ENCODE measurements at places on chromosomes 6 and 20. TPM values are rescaled to one million over a fixed set of nuclear protein-coding genes. Genes with fewer than 3 reads are reported as not detected.

DNA sequence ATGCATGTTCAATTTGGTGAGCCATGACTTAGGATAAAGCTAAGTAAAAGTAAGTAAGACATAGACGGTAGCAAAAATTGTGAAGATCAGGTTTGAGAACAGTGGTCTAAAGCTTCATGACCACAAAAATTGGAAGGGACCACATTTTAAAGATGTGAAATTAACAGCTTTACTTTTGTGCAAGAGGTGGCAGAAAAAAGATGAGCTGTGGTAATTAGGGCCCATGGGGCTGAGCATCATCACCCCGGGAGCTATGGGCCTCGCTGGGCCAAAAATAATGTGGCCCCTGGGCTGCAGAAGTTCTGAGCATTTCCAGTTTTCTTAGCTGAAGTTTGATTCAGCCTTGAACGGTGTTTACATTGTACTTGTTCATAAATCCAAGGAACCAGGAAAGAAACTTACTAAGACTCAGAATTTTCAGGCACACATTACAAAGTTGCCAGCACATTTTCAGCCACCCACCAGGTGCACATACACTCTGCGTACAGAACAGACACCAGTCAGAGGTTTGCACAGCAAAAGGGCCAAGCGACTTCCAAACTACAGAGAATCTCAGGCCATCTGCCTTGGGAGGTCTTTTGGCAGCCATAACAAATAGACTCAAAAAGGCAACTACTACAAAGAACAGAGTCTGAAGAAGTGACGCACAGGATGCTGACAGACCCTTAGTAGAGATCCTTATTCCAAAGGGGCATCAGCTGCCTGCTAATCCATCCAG is 57.7 kb downstream of the CSE1L start:
- no peak for DNase-seq

GRCh38 chr6:26336355-26337198 is 28.4 kb upstream of the BTN3A2 start:
- no peak for DNase-seq

DNA sequence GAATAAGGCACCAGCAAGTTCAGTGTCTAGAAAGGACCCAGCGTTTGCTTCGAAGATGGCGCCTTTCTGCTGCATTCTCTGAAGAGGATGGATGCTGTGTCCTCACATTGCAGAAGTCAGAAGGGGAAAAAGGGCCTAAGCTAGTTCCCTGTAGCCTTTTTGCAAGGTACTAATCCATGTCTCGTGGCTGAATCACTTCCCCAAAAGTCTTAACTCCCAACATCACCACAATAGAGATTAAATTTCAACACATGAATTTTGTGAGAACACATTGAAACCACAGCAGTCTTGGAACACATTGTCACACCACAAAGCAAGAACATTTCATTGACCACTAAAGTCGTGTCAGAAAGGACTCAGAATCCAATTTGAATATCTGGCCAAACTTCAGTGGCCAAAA is 42.1 kb downstream of the KLHL31 start:
- DNase-seq: no peak

- DNase-seq: peak; percentile 86
Observed at GRCh38 chr20:38152175-38152620, 12.9 kb downstream of the TGM2 start.

DNA sequence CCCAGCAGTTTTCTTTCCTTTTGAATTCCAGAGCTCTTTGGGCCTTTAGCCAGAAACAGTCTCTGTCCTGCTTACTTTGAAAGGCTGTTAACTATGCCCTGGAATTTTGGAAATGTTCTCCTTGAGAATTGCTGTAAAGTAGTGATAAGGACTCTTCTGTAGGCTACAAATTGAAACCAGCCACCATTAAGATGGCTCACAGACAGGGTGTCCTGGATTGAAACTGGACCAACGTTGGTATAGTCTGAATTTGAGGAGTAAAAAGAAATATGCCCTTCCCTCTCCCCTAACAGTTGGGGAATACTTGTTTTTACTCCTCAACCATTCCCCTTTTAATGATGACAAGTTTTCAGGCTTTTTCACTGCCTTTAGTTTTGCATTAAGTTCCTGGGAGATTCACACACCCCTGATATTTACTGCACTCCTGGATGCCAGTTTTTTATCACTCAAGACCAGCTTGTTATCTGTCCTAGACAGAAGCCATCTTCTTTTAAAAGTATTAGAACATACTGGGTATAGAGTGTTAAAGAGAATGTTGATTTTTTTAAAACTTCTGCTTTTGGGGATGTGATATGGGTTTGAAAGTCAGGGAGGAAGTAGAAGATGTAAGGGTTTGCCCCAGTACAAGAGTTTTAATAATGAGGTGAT is 21.9 kb downstream of the TOP1 start:
- DNase-seq: peak; percentile 34

DNA sequence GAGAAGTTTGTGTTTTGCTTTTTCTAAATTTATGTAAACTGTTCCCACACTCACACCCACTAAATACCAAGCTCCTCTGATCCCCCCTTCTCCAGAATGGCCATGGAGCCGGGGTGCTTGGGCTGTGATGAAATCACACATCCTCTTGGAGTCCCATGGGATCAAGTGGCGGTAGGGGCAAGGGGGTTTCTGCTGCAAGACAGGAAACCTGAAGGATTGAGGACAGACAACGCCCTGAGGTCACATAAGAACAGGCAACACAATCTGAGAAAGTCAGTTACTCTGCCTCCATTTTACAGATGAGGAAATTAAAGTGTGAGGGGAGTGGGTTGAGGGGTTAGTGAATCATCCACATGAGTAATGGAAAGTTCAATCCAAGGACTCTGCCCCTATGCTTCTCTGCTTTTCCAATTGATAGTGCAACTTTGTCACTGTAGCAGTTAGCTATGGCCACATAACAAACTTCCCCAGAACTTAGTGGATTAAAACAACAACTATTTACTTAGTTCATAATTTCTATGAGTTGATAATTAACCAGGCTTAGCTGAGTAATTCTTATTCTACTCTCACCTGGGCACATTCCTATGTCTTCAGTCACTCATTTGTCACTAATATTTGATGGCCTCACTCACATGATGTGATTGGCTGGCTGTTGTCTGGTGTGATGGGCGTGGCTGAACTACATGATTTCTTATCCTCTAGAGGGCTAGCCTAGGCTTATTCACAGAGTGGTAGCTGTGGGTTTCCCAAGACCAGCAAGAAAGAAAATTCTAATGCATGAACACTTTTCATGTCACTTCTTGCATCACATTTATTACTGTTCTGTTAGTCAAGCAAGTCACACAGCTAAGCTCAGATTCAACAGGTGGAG is 311.1 kb upstream of the RNF24 start:
- no peak for DNase-seq

DNA sequence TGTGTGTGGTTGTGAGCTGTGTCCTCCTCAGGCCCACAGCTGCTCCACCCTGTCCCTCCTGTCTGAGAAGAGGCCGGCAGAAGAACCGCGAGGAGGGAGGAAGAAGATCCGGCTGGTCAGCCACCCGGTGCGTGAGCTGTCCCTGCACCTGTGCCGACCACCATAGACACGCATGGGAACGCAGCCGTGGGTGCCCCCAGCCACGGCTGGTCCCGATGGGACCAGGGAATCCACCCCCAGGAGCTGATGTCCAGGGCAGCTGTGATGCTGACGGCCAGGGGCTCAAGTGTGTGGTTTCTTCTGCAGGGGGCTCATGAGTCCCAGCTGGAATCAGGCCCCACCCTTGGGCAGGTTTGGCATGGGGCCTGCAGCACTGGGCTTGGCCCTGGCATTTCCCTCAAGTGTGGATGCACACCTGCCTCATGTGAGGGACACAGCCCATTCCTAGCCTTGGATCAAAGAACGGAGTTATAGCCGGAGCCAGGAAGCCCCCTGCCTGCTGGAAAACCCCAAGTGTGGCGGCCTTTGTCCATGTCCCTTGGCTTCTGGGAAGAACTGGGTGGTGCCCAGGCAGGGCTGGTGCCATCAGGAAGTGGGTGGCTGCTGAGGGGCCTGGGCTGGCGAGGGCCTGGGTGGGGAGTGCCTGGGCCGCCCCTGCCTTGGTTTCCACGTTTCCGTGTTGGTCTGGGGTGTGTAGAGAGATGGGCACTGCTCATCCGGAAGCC is 4.6 kb upstream of the TNFRSF6B start:
- DNase-seq: no peak

DNA sequence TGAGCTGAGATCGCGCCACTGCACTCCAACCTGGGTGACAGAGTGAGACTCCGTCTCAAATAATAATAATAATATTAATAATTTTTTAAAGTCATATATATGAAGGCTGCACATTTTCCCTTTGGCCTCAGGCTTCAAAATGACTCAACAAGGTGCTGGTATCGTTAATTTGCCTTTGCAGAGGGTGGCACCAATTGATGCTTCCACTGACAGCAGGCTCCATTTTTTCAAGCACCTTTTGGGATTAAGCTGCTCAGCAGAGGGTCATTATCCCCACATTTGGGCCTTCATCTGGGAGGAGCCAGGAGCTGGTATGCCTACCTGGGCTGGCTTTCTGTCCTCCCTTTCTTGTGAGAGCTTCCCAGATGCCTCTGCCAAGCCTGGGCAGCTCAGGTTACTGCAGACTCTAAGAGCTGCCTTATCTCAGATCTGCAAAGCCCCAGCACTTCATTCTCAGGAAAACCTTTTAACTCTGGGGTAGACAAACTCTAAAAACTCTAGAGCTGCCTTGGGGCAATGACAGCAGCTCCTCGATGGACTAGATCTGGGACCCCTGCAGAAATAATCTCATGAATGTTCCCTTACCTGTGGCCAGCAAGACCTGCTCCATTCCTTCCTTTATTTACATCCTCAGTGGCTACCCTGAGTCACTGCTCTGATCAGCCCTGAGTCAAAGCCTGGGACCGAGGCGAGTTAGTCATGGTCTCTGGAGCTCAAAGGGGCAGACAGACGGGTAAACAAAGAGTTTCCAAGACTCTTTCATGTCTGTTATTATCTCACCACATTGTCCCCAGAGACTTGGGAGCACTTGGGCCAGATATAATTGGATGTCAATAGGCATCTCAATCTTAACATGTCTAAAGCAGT is 80.0 kb upstream of the EYA2 start:
- DNase-seq: no peak

GRCh38 chr6:43532201-43532600 is 15.3 kb downstream of the POLR1C start:
- no peak for DNase-seq

GRCh38 chr6:19554356-19555225 is 282.6 kb upstream of the ID4 start:
- peak; percentile 91 for DNase-seq

- DNase-seq: no peak
Observed at GRCh38 chr6:74356391-74356790, 660.4 kb downstream of the CD109 start.

Gene MTFR2
- total RNA-seq: 1.9 TPM

Gene SNPH
- total RNA-seq: 5.7 TPM

- DNase-seq: no peak
Observed at GRCh38 chr6:144729502-144729901, 444.4 kb downstream of the UTRN start.

Gene E2F1
- 5.5 TPM for total RNA-seq

DNA sequence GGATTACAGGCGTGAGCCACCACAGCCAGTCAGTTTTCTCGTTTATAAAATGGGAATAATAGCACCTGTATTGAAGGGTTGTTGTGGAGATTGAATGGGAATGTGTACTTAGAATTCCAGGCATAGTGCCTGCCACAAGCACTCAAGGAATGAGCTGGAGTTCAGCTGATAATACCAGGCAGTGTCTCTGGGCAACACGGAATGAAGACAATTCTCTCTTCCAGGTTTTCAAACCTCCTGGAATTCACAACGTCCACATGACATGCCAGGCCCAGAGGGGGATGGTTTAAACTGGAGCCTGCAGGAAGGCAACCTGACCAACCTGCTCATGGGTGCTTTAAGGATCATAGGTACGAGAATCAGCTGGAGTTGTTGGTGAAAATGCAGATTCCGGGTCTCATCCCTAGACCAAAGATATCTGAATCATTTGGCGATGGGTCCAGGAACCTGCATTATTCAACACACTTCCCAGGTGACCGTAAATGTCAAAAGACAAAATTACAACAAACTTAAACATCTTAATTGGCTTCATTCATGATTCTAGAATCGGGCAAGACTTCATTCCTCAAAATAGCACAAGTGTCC is 1.9 kb upstream of the PTPN1 start:
- DNase-seq: no peak

DNA sequence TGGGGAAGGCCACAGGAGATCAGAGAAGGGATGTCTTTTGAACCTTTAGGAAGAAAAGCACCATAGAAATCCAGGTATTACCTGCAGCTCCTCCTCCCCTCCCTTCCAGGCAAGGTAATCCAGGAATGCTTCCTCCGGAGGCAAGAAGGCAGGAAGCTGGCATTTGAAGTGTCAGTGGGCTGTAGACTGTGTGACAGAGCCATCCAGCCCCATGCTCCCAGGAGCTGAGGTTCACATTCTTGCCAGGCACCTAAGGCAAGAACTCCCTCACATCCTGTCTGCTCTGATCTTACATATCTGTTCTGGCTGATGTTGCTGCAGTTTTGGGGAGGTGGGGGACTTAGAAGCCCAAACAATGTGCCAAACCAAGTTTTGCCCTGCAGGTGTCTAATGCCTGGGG is 27.8 kb upstream of the SCUBE3 start:
- no peak for DNase-seq

DNA sequence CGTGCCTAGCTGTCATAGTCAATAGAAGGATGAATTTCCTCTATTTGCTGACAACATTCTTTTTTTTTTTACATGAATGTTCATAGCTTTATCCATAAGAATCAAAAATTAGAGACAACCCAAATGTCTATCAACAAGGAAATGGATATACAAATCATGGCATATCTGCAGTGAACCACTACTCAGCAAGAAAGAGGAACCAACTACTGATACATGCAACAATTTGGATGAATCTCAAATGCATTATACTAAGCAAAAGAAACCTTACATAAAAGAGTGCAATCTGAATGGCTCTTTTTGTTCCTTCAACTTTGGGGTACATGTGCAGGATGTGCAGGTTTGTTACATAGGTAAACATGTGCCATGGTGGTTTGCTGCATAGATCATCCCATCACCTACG is 17.7 kb upstream of the MCM9 start:
- DNase-seq: no peak

Gene MAP3K4
- 57.7 TPM for total RNA-seq

DNA sequence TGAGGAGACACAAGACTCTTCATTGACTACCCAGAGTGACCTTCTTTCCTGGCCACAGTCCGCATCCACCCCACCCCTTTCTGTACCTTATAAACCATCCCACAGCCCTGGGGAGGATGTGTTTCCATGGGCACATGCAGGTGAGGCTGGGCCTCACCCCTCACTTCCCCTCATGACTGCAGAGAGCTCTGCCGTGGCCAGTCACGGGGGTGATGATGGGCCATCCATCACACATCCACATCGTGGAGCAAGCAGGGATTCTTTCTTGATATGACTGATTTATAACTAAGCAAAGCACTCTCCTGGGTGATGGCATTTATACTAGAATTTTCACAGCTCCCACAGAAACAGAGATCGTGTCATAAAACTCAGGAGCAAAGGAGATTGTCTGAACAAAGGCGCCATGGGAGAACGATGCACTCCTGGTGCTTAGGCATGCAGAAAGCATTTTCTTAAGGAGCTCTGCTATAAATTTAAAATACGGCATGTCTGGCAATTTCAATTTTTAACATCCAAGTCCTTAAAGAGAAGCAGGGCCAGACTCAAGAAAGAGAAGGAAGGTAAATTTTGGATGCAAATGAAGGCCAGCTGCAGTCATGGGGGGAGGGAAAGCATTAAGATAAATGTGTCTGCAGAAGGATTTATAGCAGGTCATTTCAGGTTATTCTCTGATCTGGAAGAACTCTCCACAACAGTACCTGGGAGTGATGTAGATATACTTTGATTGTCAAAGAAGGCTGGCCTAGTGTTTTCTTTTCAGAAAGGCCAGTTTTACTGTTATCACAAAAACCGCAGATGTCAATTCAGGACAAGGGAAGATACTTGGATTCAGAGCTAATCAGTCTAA is 777.0 kb downstream of the C6orf118 start:
- DNase-seq: no peak

Measured in tongue (tissue), 3 donors.